ENCODE measurements at places on chromosomes 2 and 18. TPM values are rescaled to one million over a fixed set of nuclear protein-coding genes. Genes with fewer than 3 reads are reported as not detected.
A peak's percentile ranks its signal among the peaks of the same experiment; 100 is the strongest.

Gene EVX2
- not detected for total RNA-seq

DNA sequence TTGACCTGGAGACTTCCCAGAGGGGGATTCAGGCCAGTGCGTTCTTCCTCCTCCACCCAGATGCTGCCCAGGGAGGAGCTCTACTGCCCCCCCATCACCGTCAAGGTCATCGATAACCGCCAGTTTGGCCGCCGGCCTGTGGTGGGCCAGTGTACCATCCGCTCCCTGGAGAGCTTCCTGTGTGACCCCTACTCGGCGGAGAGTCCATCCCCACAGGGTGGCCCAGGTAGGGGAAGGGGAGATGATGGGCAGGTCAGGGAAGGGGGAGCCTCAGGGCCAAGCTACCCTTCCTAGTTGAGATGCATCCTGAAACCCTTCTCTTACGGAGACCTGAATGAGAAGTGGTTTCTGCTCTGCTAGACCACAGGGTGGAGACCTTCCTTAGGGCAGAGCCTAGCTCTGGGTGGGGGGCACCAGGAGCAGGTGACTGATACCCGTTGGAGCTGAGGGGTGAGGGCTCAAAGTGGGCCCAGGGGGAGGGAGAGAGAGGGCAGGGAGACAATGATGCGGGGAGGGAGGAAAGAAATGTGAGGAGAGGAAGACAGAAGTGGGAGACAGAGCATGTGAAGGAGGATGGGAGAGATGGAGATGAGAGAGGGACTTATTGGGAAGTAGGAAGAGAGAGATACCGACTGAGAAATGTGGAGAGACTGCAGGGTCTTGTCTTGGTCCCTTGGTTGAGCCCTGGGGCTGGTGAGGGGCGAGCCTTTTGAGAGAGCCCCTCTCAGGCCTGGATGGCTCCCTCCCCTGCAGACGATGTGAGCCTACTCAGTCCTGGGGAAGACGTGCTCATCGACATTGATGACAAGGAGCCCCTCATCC is 159.4 kb downstream of the DYSF start:
- peak; percentile 33 for DNase-seq

- peak; percentile 88 for DNase-seq
Observed at GRCh38 chr2:14632133-14632936, at the start of gene LRATD1. LRATD1 (plus strand) TSS chr2:14632717; CDS start chr2:14633980, 1,263 bp downstream.

DNA sequence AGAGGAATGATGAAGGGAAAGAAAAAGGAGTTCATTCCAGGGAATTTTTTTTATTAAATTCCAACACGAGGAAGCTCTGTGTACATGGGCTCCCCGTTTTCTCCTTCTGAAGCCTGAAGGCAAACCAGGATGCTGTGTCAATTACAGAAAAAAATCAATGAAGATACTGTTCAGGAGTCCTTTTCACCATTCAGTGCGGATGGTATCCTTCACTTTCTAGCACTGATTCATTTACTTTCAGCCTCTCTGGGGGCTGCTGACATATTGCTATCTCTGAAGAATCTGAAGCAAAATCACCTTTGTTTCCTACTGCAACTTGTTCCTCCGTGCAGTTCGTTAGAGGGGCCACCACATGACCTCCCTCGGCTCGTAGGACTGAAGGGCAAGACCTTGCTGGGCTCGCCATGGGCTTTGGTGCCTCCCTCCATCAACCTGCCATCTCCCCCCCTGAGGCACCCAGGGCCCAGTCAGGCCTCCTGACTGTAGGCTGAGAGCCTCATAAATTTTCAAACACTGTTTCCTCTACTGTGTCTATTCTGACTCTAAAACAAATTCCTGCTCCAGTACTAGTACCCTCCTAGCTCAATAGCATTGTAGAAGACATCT is 25.5 kb upstream of the ST8SIA3 start:
- DNase-seq: no peak

DNA sequence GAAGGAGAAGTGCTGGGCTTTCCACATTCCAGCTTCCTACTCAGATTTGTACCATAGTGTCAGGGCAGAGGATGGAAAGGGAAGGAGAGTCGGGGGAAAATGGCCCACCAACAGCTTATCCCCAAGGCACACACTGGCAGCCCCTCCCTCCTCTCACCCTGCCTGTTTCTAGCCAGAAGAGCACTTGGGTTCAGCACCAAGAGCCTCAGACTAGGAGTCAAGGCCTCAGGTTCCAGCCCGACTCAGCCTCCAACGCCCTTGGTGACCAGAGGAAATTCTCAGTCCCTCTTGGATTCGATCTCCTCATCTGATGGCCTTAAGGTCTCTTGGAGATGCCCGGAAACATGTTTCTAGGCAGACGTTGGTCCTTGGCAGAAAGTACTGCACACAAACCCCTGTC is 53.9 kb downstream of the TNS1 start:
- DNase-seq: peak; percentile 43

Gene RAB10
- 79.4 TPM for total RNA-seq

GRCh38 chr2:126317790-126318431 is 338.0 kb upstream of the GYPC start:
- no peak for DNase-seq

Gene BMPR2
- total RNA-seq: 83.6 TPM

- no peak for DNase-seq
Observed at GRCh38 chr2:136119717-136120675, 2.0 kb upstream of the CXCR4 start.

Gene LIMS4
- total RNA-seq: 4.5 TPM

Gene DLGAP1
- 6.5 TPM for total RNA-seq

DNA sequence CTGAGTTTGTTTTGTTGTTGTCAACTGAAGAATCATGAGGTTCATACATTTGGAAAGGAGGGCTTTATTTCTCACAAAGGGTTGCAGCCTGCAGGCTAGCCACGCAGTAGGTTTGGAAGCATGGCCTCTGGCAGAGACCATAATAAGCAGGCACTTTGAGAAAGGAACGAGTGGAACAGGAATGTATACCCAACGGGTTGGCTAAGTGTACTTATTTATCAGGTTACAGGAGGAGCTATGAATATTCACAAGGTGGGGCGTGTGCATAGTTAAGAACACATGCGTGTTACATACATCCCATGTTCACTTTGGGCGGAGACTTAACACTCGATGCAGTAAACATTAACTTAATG is 30.1 kb upstream of the SH3RF3 start:
- DNase-seq: no peak

DNA sequence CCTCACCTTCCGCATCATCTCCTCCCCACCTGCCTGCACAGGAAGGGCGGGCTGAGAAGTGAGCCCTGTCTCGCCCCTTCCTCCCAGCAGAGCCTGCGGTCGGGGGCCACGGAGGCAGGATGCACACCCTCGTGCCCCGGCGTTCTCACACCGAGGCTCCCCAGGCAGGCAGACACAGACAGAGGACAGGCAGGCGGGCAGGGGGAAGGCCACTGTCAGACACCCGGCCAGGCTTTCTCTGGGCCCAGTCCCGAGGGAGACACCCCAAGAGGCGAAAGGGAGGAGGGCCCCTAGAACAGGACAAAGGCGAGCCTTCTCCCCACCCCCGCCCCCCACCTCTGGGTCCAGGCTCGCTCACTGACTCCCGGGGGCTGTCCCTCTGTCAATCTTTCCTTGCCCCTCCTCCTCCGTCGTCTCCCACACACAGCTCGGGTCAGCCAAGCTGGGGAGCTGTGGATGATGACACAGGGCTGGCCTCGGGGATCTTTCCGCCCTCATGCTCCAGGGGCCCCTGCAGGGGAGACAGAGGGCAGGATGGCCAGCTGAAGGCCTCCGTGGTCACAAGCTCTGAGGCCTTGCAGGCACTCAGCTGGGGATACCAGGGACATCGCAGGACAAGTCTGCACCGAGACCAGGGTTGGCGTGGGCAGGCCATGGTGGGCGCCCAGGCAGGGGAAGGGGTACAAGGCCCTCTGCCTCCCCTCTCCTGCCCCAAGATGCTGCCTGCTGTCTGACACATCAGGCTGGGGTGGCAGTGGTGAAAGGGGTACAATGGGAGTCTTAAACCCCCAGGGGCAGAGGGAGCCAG is 24.9 kb downstream of the BIN1 start:
- DNase-seq: no peak

DNA sequence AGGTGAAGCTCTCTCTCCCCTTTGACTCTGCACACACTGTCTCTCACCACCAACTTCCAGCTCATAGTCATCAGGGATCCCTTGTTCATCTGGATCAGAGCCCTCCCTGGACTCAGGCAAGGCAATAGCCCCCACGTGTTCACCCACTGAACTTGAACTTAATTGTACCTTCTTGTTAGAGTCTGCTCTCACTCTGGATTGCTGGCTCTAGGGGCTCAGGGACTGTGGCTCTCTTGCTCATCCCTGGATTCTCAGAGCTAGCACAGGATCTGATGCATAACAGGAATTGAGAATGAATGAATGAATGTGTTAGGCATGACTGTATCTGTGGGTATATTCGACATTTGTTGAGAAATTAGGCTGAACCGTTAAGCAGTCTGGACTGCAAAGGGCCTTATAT is 16.7 kb upstream of the ASAP2 start:
- no peak for DNase-seq

- no peak for DNase-seq
Observed at GRCh38 chr2:64950226-64951160, 38.7 kb upstream of the SLC1A4 start.

- DNase-seq: no peak
Observed at GRCh38 chr2:41859615-41860514, 188.0 kb upstream of the PKDCC start.

Gene MATN3
- total RNA-seq: 0.11 TPM

Gene SERPINB5
- not detected for total RNA-seq

Gene COL4A3
- total RNA-seq: 1.6 TPM

DNA sequence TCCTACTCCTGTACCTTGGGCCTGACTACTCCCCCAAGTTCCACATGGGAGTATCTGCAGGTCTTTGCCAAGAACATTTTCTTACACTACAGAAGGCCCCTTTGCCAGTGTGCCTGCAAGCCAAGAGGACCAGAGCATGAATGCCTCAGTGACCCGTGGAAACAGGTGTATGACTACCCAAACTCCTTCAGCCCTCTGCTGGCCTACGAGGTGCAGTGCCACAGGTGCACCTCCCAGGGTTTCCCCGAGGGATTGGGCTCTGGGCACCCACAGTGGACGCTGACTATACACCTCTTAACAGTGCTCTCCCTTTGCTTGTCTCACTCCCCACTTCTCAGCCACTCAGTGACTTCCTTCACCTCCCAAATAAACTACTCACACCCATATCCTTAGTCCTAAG is 91.4 kb downstream of the COL6A3 start:
- no peak for DNase-seq

GRCh38 chr2:118380915-118381653 is 292.8 kb downstream of the INSIG2 start:
- no peak for DNase-seq

Gene STPG4
- not detected for total RNA-seq

DNA sequence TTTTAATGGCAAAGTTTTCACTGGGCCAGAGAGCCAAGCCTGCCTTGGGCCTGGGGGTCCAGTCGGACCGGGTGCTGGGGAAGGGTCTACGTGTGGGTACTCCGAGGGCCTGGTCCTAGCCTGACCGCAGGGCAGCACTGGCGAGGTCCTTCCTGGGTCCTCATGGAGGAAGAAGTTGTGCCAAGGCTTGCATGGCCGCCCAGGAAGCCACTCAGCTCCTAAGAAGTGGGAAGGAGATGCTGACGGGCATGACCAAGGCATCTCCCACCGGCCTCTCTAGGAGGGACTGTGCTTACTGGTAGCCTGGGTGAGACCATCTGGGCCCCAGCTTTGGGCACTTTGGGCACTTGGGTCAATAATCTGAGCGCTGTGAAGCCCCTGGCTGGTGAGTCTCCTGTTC is 22.6 kb downstream of the CIB4 start:
- DNase-seq: no peak

DNA sequence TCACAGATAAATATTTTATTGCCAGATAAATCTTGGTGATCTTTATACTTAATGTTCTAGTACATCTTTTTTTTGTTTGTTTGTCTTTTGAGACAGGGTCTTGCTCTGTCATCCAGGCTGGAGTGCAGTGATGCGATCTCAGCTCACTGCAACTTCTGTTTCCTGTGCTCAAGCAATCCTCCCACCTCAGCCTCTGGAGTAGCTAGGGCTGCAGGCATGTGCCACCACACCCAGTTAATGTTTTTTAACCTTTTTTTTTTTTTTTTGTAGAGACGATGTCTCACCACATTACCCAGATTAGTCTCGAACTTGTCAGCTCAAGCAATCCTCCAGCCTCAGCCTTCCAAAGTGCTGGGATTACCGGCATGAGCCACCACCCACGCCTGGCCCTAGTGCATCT is 9.1 kb upstream of the C1GALT1C1L start:
- DNase-seq: no peak

- no peak for DNase-seq
Observed at GRCh38 chr18:64419156-64419555, 270.3 kb upstream of the LINC00305 start.

Gene REG3A
- not detected for total RNA-seq

DNA sequence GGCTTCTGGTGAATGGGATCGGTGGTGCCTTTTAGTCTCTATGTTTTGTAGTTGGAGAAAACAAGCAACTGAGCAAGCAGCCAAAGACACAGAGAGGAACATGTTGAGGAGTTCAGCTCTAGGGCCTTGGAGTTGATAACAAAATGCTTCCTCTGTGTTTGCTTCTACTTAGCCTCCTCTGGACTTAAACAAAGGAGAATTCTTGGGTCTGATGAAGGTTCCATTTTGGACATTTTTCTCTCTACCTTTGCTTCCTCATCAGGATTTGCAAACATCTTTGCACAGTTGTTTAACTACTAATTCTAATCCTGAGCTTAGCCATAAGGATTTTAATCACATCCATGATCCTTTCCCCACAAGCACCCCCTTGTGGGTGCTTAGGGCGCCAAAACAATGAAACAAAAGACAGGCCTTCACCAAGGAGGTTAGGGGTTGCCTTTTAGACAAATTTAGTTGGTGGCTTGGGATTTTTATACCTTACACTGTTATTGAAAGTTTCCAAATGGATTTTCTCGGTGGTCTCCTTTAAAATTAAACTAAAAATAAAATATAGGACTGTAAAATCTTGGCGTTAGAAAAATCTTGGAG is 148.5 kb upstream of the SATB2 start:
- no peak for DNase-seq
